Chondrocyte (in vitro differentiated cells): ENCODE measurements at places on chromosomes 2 and 18.

DNA sequence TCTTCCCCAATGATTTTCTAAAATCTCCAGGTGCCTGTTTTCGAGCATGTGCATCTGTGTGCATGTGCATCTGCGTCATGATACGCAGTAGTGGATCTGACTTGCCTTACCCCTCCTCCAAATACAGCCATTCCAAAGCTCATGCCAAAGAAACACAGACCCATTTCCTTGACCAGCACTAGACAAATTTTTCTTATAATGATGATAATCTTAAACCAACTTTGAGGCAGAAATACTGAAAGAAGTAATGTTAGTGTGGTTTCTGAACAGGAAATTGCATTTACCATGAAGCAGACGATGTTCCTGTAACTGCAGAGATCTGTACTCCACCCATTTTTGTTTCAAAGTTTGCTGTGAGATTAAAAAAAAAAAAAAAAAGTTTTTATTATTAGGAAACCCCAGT is 25.6 kb downstream of the CYTIP start:
- no peak for DNase-seq

GRCh38 chr18:48090021-48090420 is 159.6 kb upstream of the SMAD2 start:
- no peak for DNase-seq

DNA sequence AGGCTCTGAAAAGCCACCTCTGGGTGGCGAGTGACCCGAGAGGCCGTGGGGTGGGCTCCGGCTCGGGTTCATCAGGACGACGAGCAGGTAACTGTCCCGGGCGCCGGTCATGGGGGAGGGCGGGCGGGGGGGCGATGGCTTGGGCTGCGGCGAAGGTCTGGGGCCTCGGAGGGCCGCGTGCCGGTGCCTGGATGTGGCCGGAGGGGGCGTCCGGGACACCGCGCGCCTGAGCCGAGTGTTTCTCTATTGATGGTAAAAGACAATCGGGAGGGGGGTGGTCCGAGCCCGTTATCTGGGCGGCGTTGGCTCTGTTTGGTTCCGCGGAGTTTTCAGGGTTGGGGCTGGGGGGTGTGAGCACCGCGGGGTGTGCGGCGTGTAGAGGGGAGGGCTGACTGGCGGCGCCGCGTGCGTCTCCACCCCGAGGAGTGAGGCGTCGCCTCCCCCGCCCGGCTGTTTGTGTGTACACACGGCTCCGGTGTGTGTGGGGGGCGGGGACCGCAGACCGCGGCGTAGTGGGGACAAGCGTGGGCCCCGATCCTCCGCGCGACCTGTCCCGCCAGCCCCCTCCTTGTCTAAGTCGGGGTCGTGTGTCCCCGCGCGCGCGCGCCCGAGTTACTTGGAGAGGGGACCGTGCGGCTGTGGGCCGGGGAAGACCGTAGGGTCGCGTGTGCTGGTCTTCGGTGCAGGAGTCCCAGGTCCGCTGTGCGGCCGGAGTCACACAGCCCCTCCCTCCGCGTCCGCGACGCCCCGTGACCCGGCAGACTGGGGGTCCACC is 1.6 kb downstream of the CTIF start:
- peak; percentile 96 for DNase-seq

DNA sequence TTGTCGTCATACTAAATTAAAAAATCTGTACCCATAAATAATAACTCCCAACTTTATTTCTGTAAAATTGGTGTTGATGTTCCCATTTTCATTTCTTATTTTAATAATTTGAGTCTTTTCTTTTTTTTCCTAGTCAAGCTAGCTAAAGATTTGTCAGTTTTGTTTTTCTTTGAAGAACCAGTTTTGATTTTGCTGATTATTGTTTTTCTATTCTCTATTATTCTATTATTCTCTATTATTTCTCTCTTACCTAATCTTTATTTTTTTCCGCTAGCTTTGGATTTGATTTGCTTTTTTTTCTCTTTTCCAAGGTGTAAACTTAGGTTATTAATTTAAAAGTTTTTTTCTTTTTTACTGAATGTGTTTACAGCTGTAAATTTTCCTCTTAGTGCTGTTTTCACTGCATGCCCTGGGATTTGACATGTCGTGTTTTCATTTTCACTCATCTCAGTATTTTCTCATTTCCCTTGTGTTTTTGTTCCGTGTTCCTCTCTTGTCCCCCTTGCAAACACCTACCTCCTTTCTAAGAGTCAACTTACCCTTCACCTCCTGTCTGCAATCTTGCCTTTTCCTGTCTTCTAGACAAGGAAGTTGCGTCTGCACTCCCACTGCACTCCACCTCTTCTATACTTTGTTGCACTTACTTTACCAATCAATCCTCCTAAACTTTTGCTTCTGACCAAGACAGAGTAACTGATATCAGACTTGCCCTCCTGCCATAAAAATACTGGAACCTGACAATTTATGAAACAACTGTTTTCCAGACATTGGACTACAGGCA is 18.8 kb downstream of the PSMG2 start:
- DNase-seq = no peak

- no peak for DNase-seq
These were observed 862.1 kb upstream of the CELF4 start for GRCh38 chr18:38427736-38428135.
